ENCODE measurements at places on chromosomes 11 and 22. TPM values are rescaled to one million over a fixed set of nuclear protein-coding genes. Genes with fewer than 3 reads are reported as not detected.

APOL4 gene
- not detected for total RNA-seq

DNA sequence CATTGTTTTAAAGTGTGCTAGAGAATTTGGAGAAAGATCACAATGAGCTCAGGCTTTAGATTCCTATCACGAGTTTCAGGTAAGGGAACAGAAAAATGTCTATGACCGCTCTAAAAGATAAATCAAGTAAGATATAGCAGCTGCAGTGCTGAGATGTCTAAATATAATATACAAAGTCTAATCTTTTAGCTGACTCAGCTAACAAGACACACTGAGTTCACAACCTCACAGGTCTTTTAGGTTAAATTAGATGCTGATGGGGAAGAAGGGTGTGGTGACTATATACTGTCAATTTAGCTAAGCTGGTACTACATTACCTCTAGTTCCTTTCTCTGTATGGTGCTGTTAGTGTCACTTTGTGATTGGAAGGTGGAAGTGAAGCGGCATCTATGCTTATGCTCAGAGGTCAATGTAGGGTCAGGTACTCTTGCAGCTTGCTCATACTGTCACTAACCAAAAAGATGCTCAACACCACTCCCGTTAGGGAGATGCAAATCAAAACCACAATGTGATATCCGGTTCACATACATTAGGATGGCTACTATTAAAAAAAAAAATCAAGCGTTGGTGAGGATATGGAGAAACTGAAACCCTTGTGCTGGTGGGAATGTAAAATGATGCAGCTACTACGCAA lies 283.5 kb downstream of the SWAP70 start:
- no peak for DNase-seq

DNA sequence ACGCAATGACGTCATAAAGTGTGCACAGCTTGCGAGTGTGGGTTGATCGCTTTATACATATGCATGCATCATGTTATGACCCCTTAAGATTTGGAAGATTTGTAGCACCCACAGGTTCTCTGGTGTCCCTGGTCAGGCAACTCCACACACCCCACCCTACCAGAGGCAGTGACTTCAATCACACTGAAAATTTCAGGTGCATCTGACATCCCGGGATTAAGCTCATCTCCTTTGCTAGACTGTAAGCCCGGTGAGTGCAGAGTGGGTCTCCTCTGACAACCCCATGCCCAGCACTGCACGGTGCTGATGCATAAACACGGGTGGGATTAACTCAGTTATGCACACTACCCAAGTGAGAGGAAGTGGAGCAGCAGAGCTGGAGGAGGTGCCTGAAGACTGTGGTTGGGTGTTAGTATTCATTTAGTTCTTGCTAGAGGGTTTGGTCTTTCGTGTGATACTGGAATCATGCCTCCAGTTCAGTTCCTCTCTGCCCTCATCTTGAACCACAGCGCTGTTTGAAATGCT lies 6.5 kb downstream of the ARSA start:
- no peak for DNase-seq

GLB1L3 gene
- total RNA-seq = not detected

FOSL1 gene
- 69.9 TPM for total RNA-seq

DNA sequence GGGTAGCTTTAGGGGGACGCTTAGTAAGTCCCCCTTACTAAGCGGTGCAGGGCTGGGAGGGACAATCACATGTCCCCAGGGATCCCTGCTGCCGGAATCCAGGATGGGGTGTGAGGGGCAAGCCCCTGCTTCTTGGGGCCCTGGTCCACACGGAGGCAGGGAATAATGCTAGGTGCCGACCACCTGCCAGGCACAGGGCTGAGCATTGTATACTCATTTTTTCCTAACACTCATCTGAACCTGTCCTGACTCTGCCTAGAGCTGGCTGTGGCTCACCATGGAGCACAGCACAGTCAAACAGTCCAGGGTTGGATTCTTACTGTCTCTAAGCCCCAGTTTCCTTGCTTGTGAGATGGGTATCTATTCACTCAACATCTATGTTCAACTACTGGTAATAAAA lies 1.4 kb upstream of the LTBP3 start:
- no peak for DNase-seq

MS4A1 gene
- total RNA-seq = not detected

RAB1B gene
- total RNA-seq = 232 TPM

CARNS1 gene
- total RNA-seq = 0.15 TPM

- no peak for DNase-seq
Measured at GRCh38 chr11:23021287-23021863, 161.1 kb upstream of the CCDC179 start.

DNA sequence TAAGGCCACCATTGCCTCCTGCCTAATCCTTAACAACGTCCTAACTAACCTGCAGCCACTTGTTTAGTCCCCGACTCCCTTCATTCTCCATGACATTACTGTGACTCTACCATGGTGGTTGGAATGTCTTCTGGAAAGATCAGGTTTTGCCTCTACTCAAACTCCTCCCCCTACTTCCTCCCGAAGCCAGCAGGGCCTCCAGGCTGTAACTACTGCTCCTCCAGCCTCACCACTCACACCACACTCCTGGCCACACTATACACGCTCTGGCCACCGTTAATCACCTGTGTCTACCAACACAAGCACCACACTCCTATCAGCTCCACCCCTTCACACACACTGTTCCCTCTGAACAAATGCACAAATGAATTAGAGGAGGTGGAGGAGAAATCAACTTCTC lies 69.2 kb downstream of the PACSIN2 start:
- DNase-seq = no peak

GRCh38 chr11:104090767-104091166 lies 54.3 kb downstream of the DDI1 start:
- no peak for DNase-seq

GRCh38 chr11:96137373-96137772 lies 205.6 kb downstream of the MAML2 start:
- DNase-seq = peak; percentile 26

All from PC-9 (cell line).